ENCODE measurements at places on chromosomes 13 and 19. TPM values are rescaled to one million over a fixed set of nuclear protein-coding genes. Genes with fewer than 3 reads are reported as not detected.

GRK1 gene
- not detected for total RNA-seq

GRCh38 chr19:47156861-47157430, 26.3 kb downstream of the SAE1 start:
- H3K4me1 ChIP-seq = peaks cover 73% of the 10 kb centered on the region
- no peak overlapping the region for H3K4me3 ChIP-seq
- H3K27ac ChIP-seq = peak overlapping the region; percentile 68

GRCh38 chr19:49020931-49021895, 2.9 kb downstream of the CGB3 start:
- peaks cover 7% of the 10 kb centered on the region for H3K4me1 ChIP-seq
- H3K27me3 ChIP-seq = no peaks in the 10 kb centered on the region
- no peak overlapping the region for H3K4me3 ChIP-seq
- H3K36me3 ChIP-seq = no peaks in the 10 kb centered on the region
- H3K27ac ChIP-seq = no peak overlapping the region

DNA sequence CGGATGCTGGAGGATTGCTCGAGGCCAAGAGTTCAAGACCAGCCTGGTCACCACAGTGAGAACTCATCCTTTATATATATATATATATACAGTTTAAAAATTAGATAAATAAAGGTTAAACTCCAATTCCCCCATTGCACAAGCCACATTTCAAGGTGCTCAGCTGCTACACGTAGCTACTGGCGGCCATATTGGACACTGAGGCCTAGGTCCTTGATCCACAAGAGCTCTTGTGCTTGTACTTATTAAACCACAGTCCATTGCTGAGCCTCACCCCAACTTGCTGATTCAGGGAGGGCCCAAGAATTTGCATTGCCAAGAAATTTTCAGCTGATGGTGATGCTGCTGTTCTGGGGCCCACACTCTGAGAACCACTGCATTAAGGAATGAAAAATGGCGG, 9.6 kb downstream of the TTC9B start:
- DNase-seq = no peak
- H3K27me3 ChIP-seq = no peaks in the 10 kb centered on the region
- no peaks in the 10 kb centered on the region for H3K4me1 ChIP-seq
- peaks cover 25% of the 10 kb centered on the region for H3K36me3 ChIP-seq
- H3K4me3 ChIP-seq = no peak overlapping the region

LYPD5 gene
- 0.70 TPM for total RNA-seq

- no peak overlapping the region for H3K27ac ChIP-seq
- H3K4me1 ChIP-seq = no peaks in the 10 kb centered on the region
- no peaks in the 10 kb centered on the region for H3K36me3 ChIP-seq
- H3K4me3 ChIP-seq = no peak overlapping the region
- DNase-seq = no peak
These were observed 186.5 kb downstream of the NHLRC3 start for GRCh38 chr13:39224671-39225240.

DNA sequence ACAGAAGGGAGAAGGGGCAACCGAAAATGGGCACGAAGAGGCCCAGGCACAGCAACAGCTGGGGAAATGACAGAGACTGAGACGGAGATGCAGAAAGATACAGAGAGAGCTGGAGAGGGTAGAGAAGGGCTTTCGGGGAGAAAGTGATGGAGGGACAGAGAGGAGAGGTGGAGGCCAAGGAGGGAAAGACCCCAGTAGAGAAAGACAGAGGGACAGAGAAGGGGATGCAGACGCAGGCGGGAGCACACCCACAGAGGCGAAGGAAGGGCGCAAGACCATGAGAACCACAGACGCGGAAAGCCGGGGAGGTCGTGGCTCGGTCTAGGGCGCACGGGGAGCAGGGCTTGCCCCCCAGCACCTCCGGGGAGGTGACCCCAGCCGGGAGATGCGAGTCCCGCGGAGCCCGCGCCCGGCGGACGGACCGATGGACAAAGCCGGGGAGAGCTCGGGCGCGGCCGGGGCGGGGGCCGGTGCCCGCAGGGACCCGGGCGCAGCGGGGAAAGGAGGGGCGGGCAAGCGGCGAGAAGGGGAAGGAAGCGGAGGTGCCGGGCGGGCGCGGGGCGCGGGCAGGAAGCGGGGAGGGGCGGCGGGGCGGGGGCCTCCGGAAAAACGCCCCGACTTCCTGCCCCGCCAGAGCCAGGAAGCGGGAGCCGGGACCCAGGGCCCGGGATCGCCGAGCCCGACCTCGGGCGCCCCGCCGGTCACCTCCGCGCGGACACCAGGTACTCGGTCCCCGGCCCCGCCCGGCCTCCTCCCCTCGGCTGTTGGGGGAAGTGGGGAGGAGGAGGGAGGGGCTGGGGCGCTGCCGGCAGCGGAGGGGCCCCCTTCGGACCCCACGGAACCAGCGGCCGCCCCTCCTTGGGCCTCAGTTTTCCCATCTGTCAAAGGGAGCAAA, at the start of gene ARHGEF1:
Gene ARHGEF1, plus strand, starts transcription at position 617 of the 895 bp plus-strand sequence. CDS start 4,899 bp downstream, outside the sequence.
- peak within 1 kb of the TSS; percentile 90 for H3K27ac ChIP-seq
- no peak for DNase-seq
- H3K4me1 ChIP-seq = peaks cover 83% of the 10 kb centered on the region
- H3K27me3 ChIP-seq = no peaks in the 10 kb centered on the region

TPTE2 gene
- not detected for total RNA-seq

GRCh38 chr19:45056831-45057230, 18.0 kb downstream of the CLASRP start:
- no peak for DNase-seq
- no peak overlapping the region for H3K27ac ChIP-seq
- no peak overlapping the region for H3K4me3 ChIP-seq
- peaks cover 48% of the 10 kb centered on the region for H3K36me3 ChIP-seq
- peaks cover 7% of the 10 kb centered on the region for H3K4me1 ChIP-seq

DNA sequence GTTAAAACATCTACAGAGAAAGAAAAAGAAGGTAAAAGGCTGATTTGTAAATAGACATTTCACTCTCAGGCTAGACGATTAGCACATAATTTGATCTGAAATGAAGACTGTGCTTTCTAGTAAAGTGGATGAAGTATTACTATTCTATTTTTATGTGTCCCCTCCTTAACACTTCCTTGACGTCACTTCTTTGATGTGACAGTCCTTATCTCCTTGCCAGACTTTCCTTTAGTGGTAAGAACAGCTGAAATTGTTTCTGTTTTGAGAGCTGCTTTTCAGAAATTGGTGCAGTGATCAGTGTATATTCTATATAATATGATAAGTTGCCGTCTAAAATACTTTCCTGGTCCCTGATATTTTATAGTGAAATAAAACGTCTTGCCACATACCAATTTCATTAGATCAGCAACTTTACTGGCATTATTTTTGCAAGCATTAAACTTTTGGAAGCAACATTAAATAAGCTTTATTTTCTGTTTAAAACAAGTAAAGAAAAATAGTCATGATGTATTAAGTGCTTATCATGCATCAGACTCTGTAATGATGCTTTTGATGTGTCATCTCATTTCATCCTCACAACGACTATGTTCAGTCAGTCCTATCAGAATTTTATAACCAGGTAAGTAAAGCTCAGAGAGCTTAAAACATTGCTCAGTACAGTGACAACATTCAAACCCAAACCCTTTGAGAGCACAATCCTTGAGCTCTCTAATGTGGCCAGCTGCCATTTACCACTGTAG, 210.3 kb upstream of the PCDH9 start:
- H3K4me1 ChIP-seq = no peaks in the 10 kb centered on the region
- H3K4me3 ChIP-seq = no peak overlapping the region
- no peak overlapping the region for H3K27ac ChIP-seq
- no peak for DNase-seq

- peak overlapping the region; percentile 51 for H3K4me3 ChIP-seq
- H3K36me3 ChIP-seq = peaks cover 11% of the 10 kb centered on the region
- H3K27me3 ChIP-seq = no peaks in the 10 kb centered on the region
- H3K4me1 ChIP-seq = peaks cover 79% of the 10 kb centered on the region
These were observed 28.5 kb downstream of the VAV1 start for GRCh38 chr19:6800991-6801484.

DNA sequence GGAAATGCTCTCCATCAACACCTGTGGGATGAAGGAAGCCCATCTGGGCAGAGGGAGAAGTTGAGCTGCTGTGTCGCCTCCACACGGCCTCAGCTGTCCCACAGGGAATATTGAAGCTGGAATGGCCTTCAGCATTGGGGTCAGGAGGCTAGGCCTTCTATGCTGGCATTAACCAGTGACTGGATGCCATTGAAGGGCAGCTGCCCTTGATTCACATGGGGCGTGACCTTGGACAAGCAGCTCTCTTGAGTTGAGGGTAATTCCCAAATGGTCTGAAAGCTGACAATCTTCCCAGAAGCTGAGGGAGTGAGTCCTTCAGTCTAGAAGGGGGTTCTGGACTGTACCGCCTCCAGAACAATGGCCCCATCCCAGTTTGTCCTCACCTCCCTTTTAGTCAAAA, 6.7 kb downstream of the BCL3 start:
- no peaks in the 10 kb centered on the region for H3K27me3 ChIP-seq
- peaks cover 9% of the 10 kb centered on the region for H3K36me3 ChIP-seq
- peak overlapping the region; percentile 87 for H3K27ac ChIP-seq
- H3K4me3 ChIP-seq = no peak overlapping the region

- no peaks in the 10 kb centered on the region for H3K27me3 ChIP-seq
- no peaks in the 10 kb centered on the region for H3K4me1 ChIP-seq
- H3K36me3 ChIP-seq = no peaks in the 10 kb centered on the region
- H3K4me3 ChIP-seq = no peak overlapping the region
- no peak for DNase-seq
These were observed 33.9 kb downstream of the PCDH17 start for GRCh38 chr13:57665481-57665880.

- H3K27ac ChIP-seq = no peak overlapping the region
- H3K4me3 ChIP-seq = no peak overlapping the region
- no peaks in the 10 kb centered on the region for H3K4me1 ChIP-seq
- H3K27me3 ChIP-seq = no peaks in the 10 kb centered on the region
- no peaks in the 10 kb centered on the region for H3K36me3 ChIP-seq
These were observed 1.9 kb downstream of the SIGLEC5 start for GRCh38 chr19:51628153-51628939.
